ENCODE measurements at places on chromosomes 1 and 21.
A peak's percentile ranks its signal among the peaks of the same experiment; 100 is the strongest.

- no peak for DNase-seq
Observed at GRCh38 chr1:219209578-219209977, 35.9 kb downstream of the LYPLAL1 start.

GRCh38 chr21:35394634-35395369 lies 345.7 kb upstream of the RUNX1 start:
- DNase-seq, result no peak

- no peak for DNase-seq
Observed at GRCh38 chr1:63634471-63634870, 41.3 kb downstream of the PGM1 start.

GRCh38 chr1:223225481-223225880 lies 82.4 kb upstream of the TLR5 start:
- DNase-seq, result no peak

DNA sequence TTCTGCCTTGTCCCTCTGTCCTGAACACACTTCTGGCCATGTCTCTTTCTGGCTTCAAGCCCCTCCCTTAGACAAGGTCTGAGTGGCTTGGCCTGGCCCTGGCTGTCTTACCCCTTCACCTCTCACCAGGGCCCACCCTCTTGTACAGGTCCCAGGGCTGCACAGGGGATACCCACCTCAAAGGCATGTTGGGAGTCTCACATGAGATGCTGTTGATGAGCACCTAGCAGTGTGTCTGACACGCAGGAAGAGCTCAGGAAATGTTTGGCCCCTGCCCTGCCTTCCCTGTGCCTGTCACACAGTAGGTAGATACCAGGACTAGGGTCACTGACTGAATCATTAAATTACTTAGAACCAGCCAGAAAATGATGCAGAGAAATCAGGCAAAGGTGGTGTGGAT lies 16.6 kb downstream of the ZNF362 start:
- no peak for DNase-seq

DNA sequence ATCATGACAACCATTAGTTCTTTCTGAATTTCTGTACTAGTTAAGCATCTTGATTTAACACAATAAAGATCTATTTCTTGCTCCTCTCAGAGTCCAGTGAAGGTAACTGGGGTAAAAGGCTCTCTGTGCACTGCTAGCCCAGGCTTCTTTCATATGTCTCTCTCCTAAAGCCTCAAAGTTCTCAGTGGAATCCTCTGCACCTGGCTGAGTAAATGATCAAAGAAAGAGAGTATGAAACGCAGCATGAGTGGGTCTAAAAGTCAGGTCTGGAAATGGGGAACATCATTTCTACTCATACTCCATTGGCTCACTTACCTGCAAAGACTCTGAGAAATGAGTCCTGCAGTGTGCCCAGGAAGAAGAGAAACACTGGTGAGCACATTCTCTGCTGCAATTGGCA lies 418.5 kb downstream of the PTPRC start:
- DNase-seq, result no peak

DNA sequence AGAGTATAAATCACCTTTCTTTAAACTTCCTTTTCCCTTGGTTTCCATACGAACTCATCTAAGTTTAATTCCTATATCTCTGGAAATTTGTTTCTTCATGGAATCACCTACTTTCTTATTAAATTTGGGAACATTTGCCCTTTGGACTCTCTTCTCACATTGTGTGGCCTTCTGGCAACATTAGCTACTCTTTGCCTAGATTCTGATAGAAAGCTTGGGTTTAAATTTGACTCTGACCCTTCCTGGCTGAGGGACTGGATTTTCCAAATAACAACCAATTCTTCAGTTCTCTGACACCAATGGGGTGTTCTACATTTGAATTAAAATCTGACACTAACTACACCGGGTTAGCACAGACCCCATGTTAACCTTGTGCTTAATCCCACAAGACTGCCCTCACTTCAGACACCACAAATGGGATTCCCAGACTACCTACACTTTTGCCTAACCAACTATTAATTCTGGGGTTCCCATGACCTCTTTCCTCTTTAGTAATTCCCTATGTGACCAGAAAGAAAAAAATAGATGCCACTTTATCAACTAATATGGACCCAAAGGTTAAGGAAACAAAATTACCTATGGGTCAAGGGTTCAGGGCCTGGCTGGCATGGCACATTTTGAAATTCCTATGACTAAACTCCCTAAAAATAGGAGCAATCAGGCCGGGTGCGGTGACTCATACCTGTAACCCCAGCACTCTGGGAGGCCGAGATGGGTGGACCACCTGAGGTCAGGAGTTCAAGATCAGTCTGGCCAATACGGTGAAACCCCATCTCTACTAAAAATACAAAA lies 9.7 kb upstream of the THEM4 start:
- no peak for DNase-seq

GRCh38 chr1:209611771-209612570 lies 28.5 kb downstream of the CAMK1G start:
- DNase-seq, result no peak

DNA sequence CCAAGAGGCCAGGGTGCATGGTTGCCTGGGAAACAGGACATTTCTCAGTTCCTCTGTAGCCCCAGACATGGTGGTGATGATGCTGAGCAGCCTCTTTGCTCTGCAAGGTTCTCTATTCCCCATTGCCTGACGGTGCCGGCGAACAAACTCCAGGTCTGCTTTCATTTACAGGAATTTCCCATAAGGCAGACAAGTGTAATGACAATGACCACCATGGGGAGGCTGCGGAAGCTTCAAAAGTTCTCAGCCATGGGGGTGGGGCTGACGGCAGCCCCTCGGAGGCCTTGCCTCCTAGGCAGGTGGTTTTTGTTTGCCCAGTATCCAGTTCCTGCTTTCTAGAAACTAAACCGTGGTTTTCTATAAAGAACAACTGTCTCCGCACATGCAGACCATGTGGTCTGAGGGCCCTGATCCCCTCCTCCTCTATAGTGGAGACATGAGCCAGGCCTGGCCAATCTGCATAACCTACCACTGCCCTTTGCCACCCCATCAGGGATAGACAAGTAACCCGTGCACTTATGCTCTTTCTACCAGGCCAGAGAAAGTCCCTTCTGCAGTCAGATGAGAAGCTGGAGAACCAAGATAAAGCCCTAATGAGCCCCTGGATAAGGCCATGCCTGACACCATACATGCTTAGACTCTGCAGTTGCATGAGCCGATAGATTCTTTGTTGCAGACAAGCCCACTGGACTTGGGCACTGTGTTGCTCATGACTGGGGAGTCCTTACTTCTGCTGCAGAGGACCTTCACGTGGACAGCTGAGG lies 54.1 kb downstream of the LDLRAD2 start:
- no peak for DNase-seq

GRCh38 chr1:237590386-237590785 lies 300.3 kb downstream of the ZP4 start:
- DNase-seq, result no peak

DNA sequence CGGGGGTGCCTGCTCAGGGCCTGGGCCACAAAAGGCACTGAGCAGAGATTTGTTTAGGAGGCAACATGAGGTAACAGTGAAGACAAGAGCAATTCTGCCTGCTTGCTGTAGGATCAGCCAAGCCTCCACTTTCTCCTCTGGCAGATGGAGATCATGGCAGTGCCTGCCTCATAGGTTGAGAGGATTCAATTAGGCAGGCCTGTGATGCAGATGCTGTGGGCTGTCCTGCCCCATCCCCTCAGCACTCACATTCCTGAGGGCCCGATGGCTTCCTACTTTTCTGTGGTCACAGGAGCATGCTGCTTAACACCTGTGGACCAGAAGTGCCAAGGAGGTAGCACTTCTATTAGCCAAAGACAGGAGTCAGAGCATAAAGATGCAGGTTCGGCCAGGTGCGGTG lies 1.2 kb upstream of the UBL4B start:
- no peak for DNase-seq

- no peak for DNase-seq
Observed at GRCh38 chr1:18697541-18697940, 66.9 kb downstream of the PAX7 start.

DNA sequence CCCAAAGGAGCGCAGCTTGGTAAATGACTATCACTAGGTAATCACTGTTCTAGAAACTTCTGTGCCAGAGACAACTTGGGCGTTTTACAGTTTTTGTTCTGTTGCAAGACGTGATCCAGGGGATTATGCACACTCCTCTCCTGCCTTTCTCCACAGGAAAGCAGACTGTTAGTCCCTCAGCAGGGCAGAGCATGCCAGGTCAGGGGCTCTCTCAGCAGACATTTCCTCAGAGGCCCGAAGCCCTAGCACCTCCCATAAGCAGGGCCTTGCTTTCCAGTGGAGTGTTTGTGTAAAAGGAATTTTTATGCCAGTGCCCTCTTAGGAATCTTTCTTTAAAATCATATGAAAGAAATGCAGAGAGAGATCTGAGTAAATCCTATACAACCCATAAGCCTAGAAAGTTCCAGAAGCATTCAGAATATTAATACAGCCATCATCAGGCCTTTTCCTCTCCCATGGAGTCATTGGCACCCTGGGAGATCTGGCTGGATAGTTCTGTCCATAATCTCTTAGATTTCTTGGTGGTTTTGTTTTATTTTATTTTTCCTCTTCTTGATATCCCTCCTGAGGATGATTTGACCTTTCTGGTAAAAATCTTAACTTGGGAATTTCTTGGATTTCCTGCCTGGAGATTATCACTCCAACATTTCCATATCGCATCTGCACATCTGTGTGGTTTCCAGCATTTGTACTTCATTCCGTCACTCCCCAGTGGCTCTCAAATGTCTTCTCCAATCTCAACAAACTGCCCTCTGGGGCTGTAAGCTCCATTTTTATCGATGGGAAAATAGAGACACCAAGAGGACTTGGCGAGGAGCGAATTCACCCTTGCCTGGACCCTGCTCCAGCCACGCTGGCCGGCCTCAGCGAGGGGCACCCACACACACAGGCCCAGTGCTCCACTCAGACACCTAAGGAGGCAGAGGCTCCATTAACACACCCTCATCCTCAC lies 116.1 kb downstream of the PSMG1 start:
- peak; percentile 60 for DNase-seq

DNA sequence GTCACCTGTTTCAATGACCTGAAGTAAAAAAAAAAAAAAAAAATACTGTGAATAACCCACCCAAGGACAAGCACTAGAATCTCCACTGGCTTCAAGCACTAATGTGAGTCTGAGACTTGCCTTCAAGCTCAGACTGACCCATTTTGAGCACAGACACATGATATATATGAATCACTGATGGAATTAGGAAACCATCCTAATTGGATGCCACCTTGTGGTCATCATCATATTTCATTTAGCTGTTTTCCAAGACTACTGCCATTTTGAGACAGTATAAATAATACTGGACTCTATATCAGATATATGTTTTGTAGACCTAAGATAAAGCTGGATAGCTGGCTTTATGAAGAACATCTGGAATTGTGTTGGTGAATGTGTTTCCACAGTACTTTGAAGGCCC lies 1232.0 kb downstream of the KCNT2 start:
- DNase-seq, result no peak
